Activated CD8-positive, alpha-beta memory T cell treated with anti-CD3 and anti-CD28 coated beads for 1 hour (primary cell): ENCODE measurements at places on chromosomes 2 and 18.

DNA sequence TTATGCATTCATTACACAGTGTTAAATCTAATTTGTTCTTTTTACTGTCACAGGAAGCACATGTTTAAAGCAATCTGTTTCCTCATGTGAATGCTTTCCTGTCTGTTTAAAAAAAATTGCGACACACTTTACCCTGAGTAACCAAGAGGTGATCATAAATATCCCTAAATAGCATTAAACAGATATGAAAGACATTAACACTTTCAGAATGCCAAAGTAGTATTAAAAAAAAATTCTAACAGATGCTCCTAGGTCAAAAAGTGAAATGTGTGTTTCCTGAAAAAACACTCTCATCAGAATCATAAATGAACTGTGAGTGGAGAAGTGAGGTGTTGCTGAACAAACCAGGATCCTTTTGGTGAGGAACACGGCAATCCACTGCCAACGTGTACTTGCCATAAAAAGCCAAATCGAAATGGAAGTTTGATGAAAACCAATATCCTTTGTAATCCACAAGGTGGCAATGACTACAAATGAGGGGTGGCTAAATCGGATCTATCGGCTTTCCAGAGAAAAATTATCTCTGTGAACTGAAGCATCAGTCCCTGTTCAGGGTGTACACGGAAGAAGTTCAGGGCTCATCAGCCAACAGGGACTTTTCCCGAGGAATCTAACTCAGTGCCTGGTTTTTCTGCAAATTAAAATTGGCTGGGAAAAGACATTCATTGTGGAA is 248.9 kb downstream of the TCF4 start:
- DNase-seq = no peak

- no peak for DNase-seq
Measured at GRCh38 chr2:223580951-223581350, 21.2 kb downstream of the SCG2 start.

GRCh38 chr18:13273800-13274199 is 55.2 kb downstream of the LDLRAD4 start:
- no peak for DNase-seq

GRCh38 chr2:238483656-238484055 is 56.9 kb downstream of the ASB1 start:
- DNase-seq = no peak

DNA sequence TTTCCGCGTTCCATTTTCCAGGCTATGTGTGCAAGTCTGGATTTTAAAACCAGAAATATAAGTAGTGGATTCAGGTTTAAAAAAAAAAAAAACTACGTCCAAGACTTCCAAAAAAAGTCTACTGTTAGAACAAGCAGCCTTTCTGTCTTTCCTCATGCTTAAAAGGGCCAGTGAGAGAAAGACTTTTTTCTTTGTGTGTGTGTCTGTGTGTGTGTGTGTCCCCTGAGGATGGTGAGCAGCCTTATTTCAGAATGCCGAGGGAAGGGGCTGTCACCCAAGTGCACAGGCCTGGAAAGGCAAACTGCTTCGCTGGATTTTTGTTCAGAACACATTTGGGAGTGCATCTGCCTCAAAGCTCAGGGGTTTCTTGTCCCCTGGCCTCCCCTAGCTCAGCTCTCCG is 98.8 kb downstream of the ZBTB7C start:
- no peak for DNase-seq

- DNase-seq = peak; percentile 11
Measured at GRCh38 chr2:162221064-162221463, 22.2 kb downstream of the FAP start.

DNA sequence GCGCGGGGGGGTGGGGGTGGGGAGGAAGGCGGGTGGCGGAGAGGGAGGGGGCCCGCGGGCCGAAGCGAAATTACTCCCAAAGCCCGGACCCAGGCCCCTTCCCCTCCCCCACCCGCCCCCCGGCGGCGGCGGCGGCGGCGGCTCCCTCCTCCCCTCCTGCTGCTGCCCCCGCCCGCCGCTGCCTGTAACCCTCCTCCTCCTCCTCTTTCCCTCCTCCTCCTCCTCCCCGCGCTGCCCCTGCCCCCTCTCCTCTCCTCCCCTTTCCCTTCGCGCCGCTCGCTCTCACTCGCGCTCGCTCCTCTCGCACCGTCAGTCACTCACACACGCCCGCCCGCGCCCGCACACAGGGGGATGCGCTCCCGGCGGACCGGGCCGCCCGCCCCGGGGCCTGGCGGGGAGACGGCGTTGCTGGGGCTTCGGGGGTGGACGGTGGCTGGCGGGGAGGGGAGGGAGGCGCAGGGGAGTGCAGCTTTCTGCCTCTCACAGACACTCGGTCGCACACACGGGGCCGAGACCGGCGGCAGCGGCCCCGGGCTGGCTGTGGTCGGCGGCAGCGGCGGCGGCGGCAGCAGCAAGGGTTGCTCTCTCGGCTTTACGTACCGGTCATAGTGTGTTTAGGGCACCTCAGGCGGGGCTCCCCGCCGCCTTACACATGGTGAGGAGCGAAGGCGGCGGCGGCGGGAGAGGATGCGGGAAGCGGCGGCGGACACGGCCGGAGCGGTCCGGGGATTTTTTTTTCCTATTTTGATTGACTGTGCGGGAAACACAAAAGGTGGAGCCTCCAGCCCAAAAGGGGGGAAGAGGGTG is 405 bp downstream of the SP3 start:
- peak; percentile 74 for DNase-seq

DNA sequence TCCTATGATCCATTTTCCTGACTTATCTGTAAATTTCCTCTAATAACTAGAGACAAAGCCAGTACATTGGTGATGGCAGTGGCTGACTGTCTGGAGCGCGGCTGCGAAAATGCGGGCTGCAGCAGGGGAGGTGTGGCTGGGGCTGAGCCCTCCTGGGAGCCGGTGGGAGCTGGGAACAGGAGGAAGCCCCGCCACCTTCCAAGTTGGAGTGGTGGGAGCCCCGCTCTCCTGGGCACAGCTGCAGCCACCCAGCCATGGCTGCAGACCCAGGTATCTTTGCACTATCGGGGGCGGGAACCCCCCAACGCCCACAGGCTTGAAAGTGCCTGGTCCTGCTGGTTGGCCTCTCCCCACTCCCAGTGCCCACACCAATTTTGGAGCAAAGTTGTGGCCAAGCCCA is 633.0 kb upstream of the TMEFF2 start:
- DNase-seq = no peak

DNA sequence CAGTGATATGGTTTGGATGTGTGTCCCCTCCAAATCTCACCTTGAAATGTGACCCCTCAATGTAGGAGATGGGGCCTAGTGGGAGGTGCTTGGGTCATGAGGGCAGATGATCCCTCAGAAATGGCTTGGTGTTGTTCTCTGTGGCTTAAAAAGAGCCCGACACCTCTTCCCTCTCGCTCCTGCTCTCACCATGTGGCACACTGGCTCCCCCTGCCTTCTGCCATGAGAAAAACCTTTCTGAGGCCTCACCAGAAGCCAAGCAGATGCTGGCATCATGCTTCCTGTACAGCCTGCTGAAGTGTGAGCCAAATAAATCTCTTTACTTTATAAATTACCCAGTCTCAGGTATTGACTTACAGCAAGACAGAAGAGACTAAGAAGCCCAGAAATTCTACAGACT is 357.1 kb downstream of the NRXN1 start:
- no peak for DNase-seq

DNA sequence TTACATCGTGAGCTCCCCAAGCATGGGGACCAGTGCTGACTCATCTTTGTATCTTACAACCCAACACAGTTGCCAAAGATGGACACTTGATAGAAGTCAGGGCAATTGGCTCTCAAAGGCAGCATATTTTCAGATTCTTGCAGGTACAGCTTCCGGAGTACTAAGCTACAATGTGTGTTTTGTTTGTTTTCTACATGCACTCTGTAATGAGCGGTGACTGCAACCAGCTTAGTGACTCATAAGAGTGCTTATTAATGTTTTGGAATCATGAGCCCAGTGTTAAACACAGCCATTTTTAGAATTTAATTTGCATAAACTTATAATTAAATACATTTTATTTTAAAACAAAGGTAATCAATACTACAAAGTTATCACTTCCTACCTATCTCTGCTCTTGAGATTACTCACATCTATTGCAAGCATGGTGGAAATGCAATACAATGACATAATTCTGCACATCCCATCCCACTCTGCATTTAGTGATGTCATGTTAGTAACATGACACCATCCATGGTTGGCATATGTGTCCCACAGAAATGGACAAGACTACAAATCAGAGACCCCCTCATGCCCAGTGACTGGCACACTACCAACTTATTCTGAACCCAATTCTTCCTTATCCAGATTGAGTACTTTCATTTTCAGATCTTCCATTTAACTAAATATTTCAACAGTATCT is 399.8 kb upstream of the ST6GAL2 start:
- DNase-seq = no peak

DNA sequence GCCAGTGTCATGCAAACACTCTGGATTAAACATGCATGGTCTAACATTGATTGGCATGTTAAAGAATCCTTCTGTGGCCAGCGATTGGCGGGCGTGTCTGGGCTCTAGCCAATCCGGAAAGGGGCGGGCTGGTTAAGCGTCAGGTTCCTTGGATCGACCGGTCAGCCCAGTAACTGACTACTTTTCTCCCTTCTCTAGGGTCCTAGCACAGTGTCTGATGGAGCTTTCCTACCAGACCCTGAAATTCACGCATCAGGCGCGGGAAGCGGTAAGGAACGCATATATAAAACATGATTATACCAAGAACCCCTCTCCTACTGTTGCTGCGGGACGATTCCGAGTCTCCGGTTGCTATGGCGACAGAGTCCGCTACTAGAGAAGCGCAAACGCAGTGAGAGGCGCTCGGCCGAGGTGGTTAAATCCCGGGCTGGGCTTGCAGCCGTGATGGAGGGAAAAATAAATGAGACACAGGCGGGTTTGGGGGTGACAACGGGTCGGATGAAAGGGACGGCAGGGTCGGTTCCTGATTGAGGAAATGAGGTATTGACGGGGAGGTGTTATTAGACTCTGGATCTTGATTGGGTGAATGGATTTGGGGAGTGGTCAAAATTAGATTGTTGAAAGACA is 29.4 kb downstream of the KATNAL2 start:
- DNase-seq = peak; percentile 8

DNA sequence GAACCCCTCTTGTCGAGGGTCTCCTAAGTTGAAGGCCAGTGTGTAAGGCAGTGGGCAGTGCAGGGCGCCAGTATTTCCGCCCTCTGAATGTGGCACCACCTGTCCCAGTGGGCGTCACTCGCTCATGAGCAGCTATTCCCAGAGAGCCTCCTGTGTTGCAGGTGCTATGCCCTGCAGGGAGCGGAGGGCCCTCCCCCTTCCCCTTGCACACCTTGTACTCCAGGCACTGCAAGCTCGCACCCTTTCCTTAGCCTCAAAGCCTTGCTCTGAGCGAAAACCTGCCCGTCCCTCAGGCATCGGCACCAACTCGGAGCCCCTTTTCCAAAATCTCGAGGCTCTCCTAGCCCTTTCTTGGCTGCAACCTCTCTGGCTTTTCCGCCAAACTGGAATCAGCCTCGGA is 282.7 kb downstream of the AGAP1 start:
- no peak for DNase-seq

DNA sequence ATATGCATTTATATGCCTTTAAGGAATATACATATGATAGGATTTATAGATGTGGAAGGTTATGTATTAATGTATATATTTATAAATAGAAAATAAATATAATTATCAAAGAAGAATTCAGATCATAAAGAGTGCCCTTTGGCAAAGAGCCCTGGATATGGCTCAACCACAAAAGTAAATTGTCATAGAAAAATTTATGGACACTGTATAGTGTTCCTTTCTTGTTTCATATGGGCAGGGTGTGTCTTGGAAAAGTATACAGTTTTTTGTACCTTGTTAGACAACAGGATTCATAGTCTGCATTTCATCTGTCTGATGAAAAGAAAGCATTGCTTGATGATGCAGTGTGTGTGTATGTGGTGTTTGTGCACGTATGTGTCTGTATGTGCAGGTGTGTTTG is 2.9 kb downstream of the UGT1A7 start:
- DNase-seq = no peak

DNA sequence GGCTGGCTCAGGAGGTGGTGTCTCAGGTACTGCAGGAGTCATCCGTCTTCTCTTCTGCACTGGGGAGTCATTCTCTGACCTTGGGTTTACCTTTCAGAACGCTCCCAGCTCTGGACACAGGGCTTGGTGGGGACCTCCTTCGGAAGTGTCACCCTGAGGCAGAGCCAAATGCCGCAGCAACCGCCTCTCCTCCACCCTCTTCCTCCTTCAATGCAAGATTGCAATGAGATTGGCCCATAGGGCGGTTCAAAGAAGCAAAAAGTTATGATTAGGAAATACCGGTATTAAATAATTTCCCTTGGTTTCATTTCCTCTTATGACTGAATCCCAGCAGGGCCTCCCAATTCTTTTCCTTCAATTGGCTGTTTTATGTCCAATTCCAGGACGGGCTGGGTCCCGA is 178.8 kb downstream of the ACKR3 start:
- DNase-seq = no peak

- DNase-seq = no peak
Measured at GRCh38 chr2:148507970-148508369, 136.6 kb upstream of the EPC2 start.

- DNase-seq = no peak
Measured at GRCh38 chr18:10020171-10020570, 106.4 kb downstream of the VAPA start.

GRCh38 chr2:190579915-190580846 is 45.7 kb upstream of the NEMP2 start:
- DNase-seq = no peak

DNA sequence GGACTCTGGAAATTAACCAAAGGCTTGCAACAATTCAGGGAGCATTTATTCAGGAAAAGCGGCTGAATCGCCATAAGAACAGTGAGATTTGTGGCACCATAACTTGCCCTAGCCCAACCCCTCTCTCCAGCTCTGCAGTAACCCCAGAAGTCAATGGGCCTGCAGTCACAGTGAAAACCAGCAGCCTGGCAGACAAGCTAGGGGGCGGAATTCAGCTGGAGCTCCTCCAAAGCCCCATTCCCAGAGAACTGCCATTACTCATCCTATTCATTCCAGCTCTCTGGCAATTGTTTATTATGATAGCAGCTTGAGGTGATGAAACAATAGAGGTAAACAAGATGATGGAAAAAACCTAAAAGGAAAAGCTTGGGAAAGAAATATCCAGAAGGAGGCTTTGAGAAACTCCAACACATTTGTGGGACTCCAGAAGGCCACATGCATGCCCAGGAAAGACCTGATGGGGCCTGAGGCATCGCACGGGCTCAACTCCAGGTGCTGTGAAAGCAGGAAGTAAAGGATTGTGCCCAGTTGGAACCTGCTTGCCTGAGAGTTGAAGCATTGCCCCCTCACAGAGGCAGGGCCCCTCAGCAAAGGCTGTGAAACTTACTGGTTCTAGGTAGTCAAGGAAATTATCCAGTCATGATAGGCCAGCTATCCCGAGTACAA is 126.7 kb downstream of the TWIST2 start:
- no peak for DNase-seq

DNA sequence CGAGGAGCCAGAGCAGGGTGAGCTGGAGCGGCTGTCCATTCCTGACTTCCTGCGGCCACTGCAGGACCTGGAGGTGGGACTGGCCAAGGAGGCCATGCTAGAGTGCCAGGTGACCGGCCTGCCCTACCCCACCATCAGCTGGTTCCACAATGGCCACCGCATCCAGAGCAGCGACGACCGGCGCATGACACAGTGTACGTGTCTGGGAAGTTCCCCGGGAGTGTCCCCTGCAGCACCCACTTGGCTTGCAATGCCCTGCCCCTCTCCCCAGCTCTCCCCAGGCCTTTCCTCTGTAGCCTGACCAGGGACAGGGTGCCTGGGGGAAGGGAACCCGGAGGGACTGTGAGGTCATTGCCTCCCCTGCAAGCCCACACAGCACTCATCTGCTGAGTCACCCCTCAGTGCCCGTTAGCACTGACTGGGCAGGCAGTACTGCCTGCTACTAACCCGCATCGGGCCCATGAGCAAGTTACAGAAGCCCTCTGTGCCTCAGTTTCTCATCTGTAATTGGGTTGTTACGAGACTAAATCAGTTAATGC is 29.4 kb upstream of the GMPPA start:
- no peak for DNase-seq

- DNase-seq = no peak
Measured at GRCh38 chr2:216195565-216196029, 86.4 kb downstream of the XRCC5 start.
